Hematopoietic multipotent progenitor cell treated with erythropoietin and hydrocortisone succinate and interleukin-3 and kit ligand, for 8 days (in vitro differentiated cells): ENCODE measurements at places on chromosomes 5 and 9.

DNA sequence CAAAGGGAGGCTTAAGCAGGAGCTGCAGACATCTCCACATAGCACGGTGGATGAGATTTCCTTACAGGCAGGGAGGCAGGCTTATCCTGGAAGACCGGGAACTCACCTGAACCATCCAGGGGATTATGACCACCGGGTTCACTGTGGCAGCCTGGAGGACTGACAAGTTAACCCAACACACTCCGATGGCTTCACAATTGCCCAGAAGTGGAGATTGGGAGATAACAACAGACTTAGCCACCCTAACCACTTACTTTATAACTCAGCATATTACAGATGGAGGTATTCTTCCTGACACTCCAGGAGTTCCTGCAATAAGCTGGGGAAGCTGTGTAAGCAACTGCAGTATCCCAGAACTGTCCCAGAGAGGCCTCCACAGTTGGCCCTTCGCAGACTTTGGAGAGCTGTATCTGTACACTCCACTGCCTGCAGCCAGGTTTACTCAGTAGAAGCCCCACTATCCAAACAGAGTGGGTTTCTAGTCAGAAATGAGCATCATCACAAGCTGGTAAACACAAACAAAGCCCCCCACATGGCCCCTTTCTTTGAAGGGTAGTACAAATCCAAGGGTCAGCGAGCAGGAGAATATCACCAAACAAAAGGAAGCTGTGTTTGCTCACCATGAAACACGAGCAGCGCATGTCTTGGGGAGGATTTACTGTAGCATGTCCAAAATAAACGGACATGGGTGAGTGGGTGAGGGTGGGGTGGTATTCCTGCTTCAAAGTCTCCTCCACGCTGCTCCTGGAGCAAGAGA, 462.2 kb downstream of the RASEF start:
- no peak for DNase-seq

DNA sequence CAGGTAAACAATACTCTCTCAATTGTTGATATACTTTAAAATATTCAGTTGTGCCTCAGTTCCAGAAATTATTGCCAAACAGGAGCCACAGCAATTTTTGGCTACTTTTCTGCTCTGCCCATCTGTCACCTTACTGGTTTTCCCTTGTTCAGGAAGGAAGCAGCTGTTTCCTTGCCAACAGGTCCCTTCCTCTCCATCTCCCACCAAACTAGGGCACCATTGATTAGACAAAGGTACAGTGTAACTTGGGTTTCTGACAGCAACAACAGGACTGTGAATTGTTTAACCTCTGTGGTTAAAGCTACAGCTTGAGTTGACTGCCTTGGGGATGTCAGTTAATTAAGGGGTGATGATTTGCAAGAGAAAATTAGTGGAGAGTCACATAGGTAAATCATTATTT, 76.9 kb downstream of the PIP5K1B start:
- DNase-seq: no peak

DNA sequence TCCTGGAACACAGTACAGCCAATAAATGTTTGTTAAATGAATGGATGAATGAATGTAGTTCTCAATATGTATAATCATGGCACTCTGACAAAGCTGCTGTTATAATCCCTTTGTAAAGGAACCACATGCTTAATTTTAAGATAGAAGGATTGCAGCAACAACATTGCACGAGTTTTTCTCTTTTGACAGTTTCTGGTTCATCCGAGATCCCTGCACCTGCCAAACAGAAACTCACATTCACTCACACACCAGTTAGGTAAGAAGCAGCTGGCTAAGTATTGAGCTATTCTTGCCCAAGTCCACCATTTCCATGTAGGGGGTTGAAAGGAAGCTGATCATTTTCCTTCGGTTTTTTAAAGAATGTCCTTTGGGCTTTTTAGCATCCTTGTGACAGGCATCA, 133.7 kb upstream of the MAP1B start:
- no peak for DNase-seq

DNA sequence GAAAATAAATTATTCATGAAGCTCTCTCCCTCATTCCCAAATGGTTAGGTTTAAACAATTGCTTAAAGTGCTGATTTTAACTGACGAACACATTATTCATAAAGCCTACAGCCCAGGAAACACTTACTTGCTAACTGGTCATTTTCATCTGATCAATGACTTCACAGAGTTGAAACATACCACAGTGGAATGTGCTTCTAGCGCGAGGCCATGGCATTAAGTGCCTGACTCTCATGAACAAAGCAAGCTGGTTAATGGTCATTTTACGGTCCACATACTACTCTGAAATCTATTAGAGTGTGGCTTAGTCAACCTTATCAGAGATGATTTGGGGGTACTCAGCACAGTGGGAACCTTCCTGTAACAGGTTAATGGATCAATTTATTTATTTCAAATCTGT, 114.6 kb downstream of the MED27 start:
- no peak for DNase-seq

DNA sequence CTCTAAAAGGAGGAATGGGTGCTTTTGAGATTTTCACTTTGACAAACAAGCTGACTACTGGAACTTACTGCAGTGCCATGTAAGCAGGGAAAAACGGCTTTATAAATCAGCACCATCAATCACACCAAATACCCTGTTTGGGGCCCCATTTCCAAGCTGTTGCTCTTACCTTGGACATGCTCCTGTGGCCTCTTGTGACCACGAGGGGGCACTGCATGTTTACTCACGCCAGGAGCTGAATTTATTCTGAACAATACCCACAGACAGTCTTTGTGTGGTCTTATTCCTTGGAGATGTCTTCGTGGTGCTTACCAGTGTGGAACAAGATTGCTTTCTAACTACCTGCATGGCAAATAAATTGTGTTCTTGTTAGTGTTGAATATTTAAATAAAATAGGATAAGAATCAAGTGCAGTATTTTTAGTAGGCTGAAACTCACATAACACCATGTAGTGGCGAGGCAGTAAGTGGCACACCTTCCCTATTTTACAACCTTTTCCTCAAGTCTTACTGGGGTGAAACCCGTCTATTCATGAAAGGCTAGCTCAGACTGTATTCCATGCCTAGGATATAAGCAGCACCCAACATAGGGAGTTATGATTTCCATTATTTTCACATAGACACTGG, 155.5 kb upstream of the NMUR2 start:
- DNase-seq: peak; percentile 50

DNA sequence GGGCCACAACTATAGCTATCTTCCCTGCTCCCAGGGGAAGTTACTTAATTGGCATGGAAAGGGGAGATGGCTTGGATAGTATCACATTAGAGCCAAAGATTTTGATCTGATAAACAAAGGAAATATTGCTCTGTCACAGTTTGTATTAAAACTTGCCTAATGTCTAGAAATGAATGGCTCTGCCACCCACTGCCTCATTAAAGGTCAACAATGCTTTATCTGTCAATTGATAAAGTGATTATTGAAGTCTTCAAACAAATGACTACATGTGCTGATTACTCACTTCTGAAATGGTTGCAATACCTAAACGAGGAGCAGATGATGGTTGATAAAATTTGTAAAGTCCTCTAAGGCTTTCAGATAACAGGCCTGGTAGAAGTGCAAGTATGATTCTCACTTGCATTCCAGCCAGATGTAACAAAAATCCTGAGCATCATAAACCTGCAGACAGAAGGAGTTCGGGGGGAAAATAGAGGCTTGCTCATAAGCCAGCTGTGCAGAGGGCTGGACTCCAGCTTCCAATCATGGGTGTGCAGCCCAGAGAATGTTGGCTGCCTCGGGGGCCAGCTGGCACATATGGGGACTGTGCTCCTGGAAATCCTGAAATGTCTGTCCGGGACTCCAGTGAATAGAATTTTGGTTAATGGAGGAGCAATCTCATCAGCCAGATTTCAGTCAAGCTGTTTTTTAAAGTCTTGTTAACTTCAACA, 200.5 kb upstream of the SLC27A6 start:
- no peak for DNase-seq

DNA sequence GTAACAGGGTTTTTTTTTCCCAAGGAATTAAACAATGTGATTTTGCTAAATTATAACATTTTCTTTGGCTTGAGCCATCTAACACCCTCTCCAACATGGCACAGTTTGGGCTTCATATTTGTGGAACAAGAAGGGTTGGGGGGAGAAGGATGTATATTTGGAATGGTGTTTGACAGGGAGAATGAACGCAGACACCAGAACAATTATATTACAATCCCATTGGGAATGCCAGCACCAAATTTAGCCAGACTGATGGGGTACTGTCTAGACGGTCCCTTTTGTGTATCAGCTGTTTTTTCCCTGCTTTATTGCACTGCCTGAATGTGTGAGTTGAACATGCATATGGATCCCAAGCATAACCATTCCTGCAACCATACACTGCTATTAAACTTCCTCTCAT, 130.9 kb upstream of the TMEM161B start:
- no peak for DNase-seq

- DNase-seq: peak; percentile 28
These were observed 13.0 kb downstream of the F2RL2 start for GRCh38 chr5:76610196-76610595.

DNA sequence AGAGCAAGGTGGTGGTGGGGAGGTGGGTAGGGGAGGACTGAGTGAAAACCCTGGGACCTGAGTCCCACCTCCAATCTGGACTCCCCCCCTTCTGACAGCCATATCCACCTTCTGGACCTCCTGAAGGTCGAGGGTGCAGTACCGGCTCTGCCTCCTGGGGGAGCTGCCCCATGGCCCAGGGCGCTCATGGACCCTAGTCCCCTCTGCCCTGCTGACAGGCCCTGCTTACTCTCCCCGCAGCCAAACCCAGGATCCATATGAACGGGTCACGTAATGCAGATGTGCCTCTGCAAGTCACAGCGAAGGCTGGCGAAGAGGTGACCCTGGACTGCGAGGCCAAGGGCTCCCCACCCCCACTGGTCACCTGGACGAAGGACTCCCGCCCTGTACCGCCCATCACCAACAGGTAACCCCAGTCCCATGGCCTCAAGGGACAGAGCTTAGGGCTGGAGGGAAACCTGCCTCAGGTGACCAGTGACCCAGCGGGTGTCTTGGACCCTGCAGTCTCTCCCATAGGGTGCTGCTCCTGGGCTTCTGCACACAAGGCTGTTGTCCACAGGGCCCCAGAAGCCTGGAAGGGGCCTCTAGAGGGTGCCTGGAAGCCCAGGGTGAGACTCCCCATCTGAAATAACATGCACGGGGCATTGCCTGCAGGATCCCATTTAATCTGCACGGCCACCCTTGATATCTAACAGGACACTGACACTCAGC, 61.7 kb downstream of the HMCN2 start:
- no peak for DNase-seq

GRCh38 chr5:60972231-60972630, 27.2 kb downstream of the NDUFAF2 start:
- DNase-seq: no peak

GRCh38 chr9:136238342-136238732, 7.3 kb downstream of the QSOX2 start:
- no peak for DNase-seq

DNA sequence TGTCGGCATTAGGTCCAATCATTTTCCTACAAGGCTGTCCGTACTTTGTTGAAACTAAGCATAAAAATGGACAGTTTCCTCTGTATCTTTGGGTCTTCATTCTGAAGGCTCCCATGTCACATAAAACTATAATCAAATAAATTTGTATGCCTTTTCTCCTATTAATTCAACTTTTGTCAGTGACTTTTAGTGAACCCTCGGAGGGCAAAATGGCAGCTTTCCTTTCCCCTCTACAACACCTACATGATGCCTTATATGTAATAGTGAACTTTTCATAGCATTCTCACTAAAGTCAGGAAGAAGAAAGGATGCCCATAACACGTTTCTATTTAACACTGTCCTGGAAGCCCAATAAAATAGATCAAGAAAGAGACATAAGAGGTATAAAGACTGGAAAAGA, 5.1 kb upstream of the AGXT2 start:
- no peak for DNase-seq

GRCh38 chr5:135315386-135315785, 83.6 kb downstream of the MACROH2A1 start:
- DNase-seq: no peak

- DNase-seq: no peak
These were observed 114.4 kb downstream of the DROSHA start for GRCh38 chr5:31417512-31417911.

DNA sequence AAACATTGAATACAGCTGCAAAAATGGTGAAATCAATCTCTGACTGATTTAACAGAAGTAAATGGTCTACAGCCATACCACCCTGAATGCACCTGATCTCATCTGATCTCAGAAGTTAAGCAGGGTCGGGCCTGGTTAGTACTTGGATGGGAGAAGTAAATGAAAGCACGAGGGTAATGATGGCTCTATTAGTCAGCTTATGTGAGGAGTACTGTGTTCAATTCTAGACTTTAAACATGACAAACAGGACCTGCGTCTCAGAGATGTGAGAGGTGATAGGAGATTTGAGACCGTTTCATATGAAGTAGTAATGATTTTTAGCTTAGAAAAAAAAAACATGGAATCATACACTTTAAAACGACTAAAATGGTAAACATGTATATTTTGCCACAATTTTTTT, 77.1 kb upstream of the SUSD1 start:
- no peak for DNase-seq
